ENCODE measurements at places on chromosomes 3 and 15.

DNA sequence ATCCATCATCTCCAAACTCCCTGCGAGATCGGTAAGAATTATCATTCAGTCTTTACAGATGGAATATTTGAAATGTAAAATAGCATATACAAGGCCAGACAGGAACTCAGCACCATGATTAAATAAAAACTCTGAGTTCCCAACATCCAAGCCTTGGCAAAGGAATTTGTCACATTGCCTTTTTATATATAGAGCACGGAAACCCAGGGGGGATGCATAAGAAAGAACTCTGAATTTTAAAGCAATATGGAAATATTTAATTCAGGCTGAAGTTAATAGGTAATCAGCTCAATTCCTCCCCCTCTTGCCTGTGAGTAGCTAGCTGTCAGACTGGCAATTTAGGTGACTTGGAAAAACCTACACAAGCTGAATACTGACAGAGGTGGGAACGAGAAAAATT, 217.9 kb upstream of the KCNMB2 start:
- no peak for DNase-seq

DNA sequence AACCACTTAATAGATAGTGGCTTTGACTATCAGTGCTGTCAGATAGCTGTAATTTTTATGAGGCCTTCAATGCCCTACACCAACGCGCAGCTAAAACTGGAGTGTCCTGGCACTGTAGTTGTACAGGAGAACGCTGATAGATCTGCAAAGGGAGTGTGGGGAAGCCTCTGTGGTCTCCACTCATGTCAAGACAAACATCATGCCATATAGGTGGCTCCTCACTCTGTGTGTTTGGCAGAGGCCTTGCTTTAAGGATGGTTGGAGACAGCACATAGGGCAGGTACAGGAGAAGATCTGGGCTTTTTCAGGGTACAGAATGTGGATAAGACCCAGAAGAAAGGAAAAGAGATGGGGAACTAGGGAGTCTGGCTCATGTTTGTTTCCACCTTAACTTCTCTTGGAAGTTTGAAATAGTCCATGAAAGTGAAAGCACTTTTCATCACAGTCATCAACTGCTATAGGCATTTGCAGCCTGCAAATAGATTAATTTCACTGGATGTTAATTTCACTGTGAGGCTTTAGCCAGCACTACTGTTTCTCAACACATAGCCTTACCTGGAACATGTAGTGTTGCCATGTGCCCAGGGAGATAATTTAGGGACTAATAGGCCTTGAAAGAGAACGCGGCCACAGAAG, 425.8 kb upstream of the TBL1XR1 start:
- DNase-seq = no peak

DNA sequence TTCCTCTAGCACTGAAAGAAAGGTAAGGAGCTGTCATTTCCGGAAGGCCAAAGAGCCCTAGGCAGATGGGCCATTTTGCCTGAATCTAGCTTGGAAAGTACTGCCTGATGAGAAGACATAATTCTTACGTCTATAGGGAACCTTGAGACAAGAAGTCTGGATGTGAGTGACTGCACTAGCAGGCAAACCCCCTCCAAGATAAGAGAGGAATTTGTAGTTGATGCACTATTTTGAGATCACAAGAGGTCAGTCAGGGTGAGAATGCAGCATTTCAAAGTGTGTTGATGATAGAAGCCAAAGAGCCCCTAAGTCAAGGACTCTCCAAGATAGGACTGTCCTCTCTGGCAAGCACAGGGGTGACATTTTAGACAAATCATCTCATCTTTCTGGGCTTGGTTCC, 99.2 kb downstream of the HES1 start:
- DNase-seq = no peak

- no peak for DNase-seq
These were observed 502.9 kb downstream of the PDCD6IP start for GRCh38 chr3:34301313-34301712.

DNA sequence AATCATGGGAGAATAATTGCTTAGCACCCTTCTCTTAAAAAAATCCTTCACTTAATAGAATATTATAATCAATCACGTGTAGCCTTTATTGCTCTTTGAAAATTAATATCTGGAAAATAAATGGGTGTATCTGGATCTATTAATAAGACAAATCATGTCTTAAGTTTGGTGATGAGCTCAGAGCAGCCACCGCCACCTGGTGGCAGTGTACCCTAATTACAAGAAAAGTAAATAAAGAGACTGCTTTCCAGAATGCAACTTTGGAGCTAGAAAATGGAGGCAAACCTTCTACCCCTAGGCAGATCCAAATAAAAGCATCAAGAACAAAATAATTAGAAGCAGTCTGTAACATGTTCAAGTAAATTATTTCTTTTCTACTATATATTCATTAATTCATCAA, 43.5 kb downstream of the EPHB1 start:
- DNase-seq = no peak

DNA sequence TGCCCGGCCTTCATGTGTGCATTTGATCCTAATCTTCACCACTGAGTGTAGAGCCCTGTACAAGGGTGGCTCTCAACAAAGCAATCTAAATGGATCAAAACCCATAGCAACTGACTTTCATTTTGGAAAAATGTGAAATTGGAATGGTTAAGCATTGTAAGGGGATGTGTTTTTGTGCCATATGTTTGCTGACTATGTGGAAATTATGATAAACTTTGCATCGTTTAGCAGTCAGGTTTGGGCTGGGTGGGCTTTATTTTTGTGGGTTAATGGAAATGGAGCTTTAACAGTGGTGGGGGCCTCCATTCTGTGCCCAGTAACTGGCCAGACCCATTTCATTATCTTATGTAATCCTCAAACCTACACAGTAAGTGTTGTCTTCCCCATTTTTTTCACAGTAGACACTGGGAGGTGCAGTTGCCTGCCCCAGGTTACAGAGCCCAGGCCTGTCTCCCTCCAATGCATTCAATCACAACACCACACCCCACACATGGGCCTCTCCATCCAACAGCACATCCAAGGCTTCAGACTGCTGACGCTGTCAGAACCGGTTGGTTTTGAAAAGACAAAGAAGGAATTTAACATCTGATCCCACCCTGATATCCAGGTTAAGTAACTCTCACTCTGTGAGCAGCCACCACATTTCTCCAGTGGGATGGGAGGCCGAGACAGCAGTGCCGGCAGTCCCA, 136.3 kb upstream of the ABHD17C start:
- no peak for DNase-seq

DNA sequence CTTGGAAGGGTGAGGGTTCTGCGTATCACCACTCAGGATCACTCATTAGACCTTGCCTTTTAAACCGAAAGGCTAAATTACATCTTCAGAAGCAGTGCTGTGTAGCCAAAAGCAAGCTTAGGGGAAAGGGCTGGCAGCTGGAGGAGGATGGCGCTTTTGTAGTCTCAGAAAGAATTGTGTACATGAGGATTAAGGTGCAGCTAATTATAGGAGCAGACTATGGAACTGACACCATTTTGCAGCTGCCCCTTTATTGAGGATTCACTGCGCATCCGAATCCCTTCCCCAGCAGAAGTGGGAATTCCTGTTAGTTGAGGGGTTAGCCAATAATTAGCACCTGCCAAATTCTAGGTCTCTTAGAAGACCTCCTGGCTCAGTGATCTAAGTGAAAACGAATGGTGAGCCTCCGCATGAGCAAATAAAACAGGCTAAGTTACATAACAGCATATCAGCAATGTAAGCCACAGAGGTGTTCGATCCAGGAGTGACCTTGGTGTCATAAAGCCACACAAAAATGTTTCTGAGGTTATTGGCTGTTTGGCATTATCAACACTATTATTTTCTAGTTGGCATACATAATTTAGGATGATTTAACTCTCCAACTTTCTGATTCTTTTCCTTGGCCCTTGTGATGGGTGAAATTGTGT, 42.6 kb upstream of the SEMA6D start:
- DNase-seq = no peak

DNA sequence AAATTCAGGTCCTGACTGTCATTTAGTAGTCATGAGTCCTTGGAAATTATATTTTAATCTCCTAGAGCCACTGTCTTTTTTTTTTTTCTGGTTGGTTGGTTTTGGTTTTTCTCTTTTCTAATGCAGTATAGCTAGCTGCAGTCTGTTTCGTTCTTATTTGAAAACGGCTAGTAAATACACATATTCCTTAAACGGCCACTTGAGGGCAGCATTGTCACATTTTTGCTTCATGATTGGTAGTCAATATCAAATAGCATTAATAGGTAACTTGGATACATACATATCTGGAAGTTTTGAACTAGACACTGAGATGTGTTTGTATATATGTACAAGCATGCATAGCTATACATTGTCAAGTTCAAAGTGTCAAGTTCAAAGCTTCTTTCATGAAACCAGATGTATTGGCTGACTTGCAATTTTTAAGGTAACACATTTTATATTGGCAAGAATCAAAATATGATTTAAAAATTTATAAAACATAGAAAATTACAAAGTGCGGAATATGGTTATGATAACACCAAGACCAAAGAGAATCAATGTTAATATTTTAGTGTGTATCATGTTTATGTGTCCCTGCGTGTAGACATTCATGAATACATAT, 22.5 kb downstream of the GABRA5 start:
- DNase-seq = peak; percentile 31

GRCh38 chr15:24878153-24878552, 76.6 kb upstream of the SNRPN start:
- DNase-seq = no peak

GRCh38 chr3:63706321-63707085, 54.0 kb downstream of the SNTN start:
- DNase-seq = no peak

- DNase-seq = no peak
These were observed 45.3 kb upstream of the EIF5A2 start for GRCh38 chr3:170953736-170954135.

- no peak for DNase-seq
These were observed 15.0 kb upstream of the C15orf61 start for GRCh38 chr15:67505675-67506572.

- DNase-seq = no peak
These were observed 131.4 kb downstream of the CHSY1 start for GRCh38 chr15:101120473-101120872.

GRCh38 chr15:98807262-98807661, 158.9 kb downstream of the IGF1R start:
- DNase-seq = no peak

DNA sequence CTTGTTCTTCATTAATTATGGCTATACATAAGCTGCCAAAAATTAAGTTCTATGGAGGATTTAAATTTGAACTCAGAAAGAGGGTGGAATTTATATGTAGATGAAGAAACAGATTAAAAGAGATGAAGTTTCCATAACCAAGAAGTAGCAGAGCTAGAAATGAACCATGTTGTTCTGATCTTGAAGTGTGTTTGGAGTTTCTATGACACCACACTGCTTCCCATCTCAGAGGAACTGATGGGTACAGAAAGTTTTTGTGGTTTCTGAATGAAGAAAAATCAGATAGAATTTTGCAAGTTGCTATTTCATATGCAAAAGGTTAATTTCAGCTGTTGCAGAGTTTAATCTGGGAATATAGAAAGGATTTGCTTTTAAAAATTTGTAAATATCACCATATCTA, 710.3 kb downstream of the PDCD6IP start:
- DNase-seq = no peak

DNA sequence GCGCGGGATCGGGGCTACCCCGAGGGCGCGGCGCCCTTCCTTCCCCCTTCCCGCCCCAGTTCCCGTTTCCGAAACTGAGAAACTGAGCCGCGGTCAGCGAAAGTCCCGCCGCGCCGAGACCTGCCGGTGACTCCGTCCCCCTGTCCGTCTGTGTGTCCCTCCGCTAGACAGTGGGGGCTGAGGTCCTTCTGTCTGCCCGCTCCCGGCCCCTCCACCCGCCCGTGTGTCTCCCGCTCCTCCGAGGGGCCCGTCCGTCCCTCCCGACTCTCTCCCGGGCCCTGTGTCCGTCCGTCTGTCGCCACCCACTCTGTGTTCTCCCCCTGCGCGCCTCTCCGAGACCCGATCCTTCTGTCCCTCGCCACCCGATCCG, 426 bp downstream of the PRKCD start:
- DNase-seq = no peak

DNA sequence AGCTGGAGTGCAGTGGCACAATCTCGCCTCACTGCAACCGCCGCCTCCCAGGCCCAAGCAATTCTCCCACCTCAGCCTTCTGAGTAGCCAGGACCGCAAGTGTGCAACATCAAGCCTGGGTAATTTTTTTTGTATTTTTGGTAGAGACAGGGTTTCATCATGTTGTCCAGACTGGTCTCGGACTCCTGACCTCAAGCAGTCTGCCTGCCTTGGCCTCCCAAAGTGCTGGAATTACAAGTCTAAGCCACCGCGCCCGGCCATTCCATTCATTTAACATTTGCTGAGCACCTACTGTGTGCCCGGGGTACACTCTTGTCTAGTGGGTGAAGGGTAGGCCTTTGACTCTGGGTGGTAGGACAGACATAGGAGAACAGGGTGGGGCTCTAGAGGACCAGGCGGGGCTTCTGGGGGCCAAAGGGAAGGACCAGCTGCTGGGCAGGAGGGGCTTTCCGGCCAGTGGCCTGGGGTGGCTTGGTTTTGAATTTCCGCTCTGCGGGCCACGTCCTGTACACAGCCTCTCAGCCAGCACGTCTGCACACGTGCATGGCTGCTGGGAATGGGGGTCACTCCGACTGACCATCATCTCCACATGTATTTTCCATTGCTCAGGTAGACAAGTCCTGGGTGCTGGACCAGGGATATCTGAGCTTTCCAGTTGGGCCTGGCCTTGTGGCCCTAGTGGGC, 2.4 kb downstream of the SLC38A3 start:
- DNase-seq = no peak

DNA sequence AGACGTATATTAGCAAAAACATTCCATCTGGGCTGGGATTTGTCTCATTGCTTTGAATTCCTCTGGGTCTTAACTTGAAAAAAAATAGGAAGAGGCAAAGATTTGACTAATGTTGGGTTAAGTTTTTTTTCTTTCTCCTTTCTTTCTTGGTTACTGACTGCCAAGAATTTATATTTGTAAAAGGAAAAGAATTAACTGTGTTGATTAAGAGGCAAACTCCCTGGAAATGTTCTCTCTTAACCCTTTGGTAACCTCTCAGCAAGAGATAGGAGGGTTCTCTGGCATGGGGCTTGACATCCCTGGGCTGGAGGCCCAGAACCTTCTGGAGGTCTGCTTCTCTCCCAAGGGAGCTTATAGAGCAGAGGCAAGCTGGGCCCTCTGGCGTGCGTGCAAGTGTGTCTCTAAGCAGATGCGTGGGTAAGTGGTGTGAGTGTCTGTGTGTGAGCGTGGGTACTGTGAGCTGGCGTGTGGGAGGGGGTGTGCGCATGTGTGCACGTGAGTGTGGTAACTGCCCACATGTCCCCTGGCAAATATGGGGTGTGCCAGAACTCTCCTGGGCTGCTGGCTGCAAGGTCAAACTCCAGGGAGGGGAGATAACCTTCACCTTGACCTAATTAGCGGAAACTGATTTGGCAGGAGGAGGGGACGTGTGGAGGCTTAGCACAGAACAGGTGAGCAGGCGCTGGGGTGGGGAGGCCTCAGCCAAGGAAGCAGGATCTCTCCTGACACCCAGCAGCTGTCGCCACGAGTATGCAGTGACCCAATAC, 49.4 kb upstream of the MAGEF1 start:
- DNase-seq = no peak
